ENCODE measurements at places on chromosomes 7 and 10.

- no peak for DNase-seq
These were observed 77.1 kb downstream of the DNAJC1 start for GRCh38 chr10:21926358-21926925.

DNA sequence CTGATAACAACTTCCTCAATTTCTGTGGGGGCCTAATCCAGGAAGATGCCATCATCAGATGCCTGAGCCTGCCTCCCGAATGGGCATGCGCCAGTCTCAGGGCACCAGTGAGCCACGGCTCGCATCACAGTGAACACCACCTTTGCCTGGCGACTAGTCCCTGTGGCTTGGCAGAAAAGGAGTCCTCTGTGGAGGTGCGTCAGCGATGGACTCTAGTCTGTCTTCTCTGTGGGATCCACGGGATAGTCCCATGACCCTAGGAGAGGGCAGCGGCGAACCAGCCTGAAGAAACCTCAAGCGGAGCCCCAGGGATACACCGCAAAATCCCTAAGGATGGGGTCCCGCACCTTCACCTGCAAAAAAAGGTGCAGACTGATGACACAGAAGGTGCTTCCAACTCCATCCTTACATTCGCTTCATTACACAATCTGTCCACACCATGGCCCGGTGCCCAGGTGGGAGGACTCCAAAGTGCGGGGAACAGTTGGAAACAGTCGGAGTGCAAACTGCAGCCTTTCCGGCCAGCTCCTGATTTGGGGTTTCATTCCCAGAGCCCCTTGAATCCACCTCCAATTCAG lies 35.1 kb upstream of the ZNF273 start:
- no peak for DNase-seq

DNA sequence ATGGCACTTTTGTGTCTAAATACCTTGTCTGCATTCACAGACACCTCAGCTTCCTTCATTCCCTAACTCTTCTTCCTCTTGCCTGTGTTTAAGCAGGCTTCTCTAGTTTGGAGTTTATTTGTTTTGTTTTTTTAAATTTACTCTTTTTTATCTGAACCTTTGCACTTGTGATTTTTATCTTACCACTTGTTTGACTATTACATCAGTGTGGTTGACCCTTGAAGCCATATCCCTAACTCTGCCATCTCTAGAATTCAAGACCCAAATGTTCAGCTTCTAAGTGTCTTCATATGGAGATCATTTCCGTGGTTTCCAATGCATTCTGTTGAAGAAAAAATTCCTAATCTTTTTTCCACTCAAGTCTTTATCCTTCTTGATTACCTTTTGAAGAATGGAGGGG lies 233.3 kb downstream of the KIAA1217 start:
- DNase-seq, result no peak

DNA sequence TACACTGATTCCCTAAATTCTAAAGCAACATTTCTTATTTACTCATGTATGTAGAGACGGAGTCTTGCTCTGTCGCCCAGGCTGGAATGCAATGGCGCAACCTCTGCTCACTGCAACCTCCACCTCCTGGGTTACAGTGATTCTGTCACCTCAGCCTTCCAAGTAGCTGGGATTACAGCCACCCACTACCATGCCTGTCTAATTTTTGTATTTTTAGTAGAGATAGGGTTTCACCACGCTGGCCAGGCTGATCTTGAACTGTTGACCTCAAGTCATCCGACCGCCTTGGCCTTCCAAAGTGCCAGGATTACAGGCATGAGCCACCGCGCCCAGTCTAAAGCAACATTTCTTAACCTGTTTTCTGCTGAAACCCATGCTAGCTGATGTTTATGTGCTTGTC lies 227.6 kb upstream of the PLXDC2 start:
- DNase-seq, result no peak

DNA sequence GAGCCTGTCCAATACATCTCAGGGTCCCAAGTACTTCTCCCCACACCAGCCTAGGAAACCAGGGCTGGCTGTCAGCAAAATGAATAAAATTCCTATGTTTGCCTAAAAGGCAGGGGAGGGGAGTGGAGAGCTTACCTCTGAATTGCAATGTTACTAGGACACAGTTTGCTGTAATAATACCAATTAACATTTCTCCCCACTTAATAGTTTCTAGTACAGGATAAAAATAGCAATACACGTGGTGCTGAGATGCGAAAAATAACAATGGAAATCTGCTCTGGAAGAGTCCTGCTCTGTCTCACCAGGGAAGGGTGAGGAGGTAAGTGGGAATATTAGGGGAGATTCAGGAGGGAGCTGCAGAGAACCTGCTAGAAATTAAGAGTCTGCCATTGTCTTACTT lies 112.3 kb downstream of the PLXNA4 start:
- DNase-seq, result no peak

- DNase-seq, result no peak
These were observed 59.9 kb upstream of the INPP5A start for GRCh38 chr10:132477398-132478340.

GRCh38 chr7:91636129-91636724 lies 244.3 kb downstream of the MTERF1 start:
- DNase-seq, result no peak

DNA sequence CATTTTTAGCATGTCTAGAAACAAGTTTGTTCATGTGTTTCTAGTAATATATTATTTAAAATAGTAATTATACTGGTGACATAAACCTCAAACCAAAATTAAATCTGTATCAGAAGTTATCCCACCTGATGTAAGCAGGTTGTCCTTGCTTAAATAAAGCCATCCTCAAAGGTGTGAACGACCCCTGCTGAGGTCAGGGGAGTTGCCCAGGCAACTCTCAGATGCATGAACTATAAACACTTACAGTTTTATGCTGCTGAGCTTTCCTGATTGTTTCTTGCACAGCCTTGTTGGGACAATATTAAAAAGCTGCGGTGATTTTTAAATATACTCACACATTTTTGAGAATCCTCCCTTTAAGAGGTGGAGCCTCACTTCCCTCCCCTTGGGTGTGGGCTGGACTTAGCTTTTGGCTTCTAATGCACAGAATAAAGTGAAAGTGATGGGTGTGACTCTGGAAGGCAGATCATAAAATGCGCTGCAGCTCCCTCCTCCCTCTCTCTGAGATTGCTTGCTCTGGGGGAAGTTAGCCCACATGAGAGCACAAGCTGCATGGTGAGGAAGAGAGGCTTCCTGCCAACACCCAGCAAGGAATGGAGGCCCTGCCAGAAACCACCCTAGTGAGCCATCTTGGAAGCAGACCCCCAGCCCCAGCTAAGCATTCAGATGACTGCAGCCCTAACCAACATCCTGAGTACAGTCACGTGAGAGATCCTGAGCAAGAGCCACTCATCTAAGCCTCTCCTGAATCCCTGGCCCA lies 152.7 kb downstream of the SKIDA1 start:
- DNase-seq, result no peak

- DNase-seq, result no peak
These were observed 600.5 kb upstream of the MGMT start for GRCh38 chr10:128866551-128866950.

DNA sequence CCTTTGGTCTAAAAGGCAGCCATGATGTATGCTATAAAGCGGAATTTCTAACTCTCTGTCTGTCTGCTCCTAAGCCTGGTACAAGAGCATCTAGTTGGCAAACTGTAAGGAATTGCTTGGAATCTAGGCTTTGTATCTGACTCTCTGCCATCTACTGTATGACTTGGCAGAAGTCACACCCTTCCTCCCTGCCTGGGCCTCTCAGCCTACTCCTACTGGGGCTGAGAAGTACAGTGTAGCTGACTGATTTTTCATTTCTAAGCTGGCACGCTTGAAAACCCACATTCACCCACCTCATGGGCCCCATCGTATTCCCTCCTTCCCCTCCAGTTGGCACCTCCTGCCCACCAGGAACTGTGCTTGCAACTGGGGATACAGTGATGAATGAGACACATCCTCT lies 435.2 kb downstream of the PLXNA4 start:
- DNase-seq, result no peak

GRCh38 chr7:22442187-22442881 lies 57.7 kb downstream of the STEAP1B start:
- no peak for DNase-seq

- no peak for DNase-seq
These were observed 36.8 kb downstream of the LMOD2 start for GRCh38 chr7:123692471-123692877.

DNA sequence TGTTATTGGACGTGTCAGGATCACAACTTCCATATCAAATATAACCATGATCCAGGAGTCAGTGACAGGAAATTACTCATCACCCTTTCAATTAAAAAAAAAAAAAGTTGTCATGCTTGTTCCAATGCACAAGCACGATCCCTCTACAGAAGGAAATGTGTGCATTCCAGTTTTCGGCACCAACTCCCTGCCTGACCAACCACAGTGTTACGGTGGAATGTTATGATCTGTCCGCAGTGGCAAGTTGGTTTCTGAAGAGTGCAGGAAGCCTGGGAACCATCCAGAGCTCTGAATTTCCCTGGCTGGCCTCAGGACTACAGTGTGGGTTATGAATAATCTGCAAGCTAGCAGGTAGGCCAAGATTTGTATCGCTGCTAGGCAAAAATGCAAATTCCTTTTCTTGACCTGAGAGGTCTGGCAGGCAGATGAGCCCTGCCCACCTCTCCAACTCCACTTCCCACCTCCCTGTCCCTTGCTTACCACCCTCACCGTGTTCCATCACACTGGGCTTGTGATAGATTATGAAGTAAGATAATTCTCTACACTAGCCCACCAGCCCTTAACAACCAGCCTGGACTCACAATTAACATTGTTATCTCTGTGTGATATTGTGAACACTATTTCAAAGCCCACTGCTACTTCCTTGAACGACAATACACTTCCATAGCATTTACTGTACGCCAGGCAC lies 20.4 kb downstream of the FRMPD2 start:
- DNase-seq, result no peak

GRCh38 chr10:77636967-77637531 lies 559 bp downstream of the KCNMA1 start:
- no peak for DNase-seq

- no peak for DNase-seq
These were observed 361.1 kb upstream of the NRP1 start for GRCh38 chr10:33695536-33695935.

- no peak for DNase-seq
These were observed 62.7 kb downstream of the SUGCT start for GRCh38 chr7:40197527-40197926.

DNA sequence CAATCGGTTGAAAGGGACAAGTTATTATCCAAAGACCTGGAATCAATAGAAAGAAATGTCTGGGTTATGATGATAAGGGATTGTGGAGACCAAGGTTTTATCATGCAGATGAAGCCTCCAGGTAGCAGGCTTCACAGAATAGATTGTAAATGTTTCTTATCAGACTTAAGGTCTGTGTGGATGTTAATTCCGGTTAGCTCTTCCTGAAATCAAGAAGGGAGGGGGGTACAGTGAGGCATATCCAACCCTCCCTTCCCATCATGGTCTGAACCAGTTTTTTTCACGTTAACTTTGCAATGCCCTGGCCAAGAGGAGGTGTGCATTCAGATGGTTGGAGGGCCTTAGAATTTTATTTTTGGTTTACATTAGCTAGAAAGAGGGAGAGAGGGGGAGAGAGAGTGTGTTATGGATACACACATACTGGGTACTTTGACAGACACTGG lies 9.8 kb upstream of the LRRC61 start:
- DNase-seq, result no peak

DNA sequence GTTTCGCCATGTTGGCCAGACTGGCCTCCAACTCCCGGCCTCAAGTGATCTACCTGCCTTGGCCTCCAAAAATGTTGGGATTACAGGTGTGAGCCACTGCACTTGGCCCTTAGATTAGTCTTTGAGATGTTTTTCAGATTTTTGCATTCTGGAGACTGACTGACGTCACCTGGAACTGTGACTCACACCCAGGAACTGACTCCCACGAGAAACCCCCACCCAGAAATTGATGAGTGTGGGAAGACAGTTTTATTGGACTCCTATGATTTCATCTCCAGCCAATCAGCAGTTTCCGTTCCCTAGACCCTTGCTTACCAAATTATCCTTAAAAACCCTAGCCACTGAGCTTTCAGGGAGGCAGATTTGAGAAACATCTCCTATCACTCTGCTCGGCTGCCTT lies 867.3 kb downstream of the TYW1 start:
- DNase-seq, result no peak

- no peak for DNase-seq
These were observed 631 bp downstream of the HPS6 start for GRCh38 chr10:102065561-102066398.

- no peak for DNase-seq
These were observed 9.6 kb downstream of the PDZD8 start for GRCh38 chr10:117365612-117366011.

- DNase-seq, result no peak
These were observed 55.9 kb downstream of the APBB1IP start for GRCh38 chr10:26494018-26494417.

- no peak for DNase-seq
These were observed 129.6 kb downstream of the SMURF1 start for GRCh38 chr7:99014113-99014985.

- DNase-seq, result no peak
These were observed 52.7 kb upstream of the PRSS1 start for GRCh38 chr7:142696456-142697179.

GRCh38 chr10:104255311-104255981 lies 754 bp downstream of the GSTO1 start:
- no peak for DNase-seq

DNA sequence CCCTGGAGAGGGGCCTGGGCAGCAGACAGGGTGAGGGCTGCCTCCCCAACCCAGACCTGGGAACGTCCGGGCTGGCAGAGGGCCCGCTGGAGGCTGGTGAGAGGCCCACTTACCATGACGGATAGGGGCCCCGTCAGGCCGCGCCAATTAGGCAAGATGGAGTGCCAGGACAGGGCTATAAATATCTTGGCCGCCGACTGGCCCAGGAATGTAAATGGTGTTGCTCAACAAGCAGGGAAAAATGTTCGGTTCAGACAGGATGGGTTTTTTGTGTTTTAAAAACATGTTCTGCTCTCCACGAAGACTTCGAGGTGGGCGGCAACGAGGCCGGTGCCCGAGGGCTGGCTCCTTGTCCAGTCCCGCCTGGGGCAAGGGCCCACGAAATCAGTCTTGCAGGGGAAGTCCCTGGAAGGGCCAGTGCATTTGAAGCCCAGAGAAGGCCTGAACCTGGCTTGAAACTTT lies 35.8 kb upstream of the ELN start:
- DNase-seq, result no peak

- no peak for DNase-seq
These were observed 9.4 kb downstream of the EBF3 start for GRCh38 chr10:129954492-129955315.

DNA sequence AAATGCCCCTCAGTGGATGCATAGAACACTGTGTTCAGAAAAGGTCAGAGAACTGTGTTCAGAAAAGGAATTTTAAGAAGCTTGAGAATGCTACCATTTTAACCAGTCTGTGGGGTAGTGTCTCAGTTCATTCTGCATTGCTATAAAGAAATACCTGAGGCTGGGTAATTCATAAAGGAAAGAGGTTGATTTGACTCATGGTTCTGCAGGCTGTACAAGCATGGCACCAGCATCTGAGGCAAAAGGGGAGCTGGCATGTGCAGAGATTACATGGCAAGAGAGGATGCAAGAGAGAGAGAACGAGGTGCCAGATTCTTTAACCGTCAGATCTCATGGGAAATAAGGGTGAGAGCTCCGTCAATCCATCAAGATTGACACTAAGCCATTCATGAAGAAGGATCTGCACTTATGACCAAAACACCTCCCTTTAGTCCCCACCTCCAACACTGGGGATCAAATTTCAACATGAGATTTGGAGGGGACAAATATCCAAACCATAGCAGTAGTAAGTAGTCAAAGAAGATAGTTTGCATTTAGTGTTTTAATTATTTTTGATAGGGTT lies 119.8 kb downstream of the FAM107B start:
- DNase-seq, result no peak
